Memory B cell (primary cell): ENCODE measurements at places on chromosomes 5 and 9.

- no peak for DNase-seq
Measured at GRCh38 chr9:97759581-97760288, 62.6 kb upstream of the XPA start.

- DNase-seq, result no peak
Measured at GRCh38 chr9:104279535-104280177, 185.5 kb downstream of the SMC2 start.

DNA sequence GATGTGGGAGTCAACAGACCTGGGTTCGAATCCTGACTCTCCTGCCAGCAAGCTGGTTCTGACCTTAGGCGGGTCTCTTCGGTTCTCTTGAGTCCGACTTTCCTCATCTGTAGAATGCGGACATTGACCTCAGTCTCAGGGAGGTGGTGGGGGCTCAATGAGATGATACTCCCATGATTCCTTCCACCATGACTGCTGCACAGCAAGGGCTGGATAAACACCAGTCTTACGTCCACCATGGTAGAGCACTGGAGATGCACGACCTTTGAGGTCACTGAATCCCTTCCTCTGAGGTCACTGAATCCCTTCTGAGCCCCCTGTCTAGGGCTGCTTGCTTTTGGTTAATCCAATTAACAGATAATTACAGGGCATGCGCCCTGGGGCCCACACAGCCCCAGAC lies 12.5 kb upstream of the SMIM23 start:
- DNase-seq, result no peak

GRCh38 chr5:1875843-1876659 lies 6.7 kb downstream of the IRX4 start:
- no peak for DNase-seq

DNA sequence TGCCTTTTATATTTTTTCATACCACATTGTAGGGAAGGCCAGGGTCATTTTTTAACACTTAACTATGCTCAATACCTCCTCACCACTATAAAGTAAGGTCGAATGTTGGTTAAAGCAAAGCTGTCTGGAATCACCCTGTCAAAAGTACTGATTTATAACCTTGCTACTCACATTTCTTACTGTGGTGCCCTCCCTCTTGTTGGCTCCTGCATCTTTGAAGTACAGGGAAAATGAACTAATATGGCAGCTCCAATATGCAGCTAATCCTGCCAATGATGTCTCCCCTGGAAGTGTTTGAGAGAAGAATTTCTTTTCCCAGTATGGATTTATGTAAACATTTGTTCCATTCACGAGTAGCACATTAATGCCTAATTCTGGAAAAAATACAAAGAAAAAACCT lies 108.4 kb upstream of the RPS23 start:
- no peak for DNase-seq

GRCh38 chr5:96209829-96210228 lies 223.2 kb downstream of the PCSK1 start:
- no peak for DNase-seq

DNA sequence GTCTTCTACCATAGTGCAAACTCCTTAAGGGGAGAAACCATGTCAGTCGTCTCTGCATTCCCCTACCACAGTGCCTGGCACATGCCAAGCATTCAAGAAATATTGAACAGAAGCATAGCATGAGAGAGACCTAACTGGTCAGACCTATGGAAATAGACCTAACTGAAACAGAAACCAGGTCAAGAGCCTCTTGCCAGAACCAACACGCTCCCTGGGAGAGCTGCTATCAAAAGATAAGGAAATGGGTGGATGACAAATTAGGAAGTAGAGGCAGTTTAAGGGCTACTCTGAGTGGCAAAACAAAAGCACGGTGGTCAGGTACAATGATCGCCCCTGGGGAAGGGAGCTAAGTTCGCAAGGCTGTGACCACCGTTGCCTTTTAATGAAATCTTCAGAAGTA lies 66.0 kb upstream of the SMIM15 start:
- no peak for DNase-seq

DNA sequence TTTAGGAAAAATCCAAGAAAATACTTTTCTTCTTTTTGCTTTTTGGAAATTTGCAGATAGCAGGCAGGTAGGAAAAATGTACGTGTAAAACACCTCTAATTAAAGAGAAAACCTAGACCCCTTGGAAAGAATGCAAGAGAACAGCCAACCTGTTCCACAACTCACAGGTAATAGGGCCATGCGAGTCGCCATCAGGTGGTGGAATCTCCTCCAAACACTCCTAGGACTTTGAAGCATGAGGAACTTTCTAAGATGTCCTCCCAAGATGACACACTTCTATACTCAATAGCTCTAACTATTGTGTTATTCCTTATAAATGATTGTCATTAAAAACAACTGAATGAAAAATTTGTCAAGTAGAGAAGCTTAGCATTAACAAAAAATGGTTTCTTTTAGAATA lies 174.0 kb downstream of the TMC1 start:
- no peak for DNase-seq

DNA sequence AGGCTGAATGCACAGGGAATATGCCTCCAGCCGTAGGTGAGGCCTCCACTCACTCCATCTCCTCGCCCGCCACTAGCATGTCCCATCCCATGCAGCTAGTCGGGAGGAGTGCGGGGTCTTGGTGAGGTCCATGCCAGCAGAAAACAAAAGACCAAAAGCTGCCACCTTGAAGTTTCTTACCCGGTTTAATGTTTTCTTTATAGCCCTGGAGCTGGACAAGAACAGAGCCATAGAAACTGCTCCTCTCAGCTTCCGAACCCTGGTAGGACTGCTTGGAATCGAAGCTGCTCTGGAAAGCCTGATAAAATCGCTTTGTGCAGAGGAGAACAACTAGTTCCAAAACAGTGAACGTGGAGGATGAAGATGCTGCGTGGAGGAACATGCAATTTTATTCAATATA lies 57.1 kb downstream of the IPPK start:
- no peak for DNase-seq
